ENCODE measurements at places on chromosomes 1 and 21.

DNA sequence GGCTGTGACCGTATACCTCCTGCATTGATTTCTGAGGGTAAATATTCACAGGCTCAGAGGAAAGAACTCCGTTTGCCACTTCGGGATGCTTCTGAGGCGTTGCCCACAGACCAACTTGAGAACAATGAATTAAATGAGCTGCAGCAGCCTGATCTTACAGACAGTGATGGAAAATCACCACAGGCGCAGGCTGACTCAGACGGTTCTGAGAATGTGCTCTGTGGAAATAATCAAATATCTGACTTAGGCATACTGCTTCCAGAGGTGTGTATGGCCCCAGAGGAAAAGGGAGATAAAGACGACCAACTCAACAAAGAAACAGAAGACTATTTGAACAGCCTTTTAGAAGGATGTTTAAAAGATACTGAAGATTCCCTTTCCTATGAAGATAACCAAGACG lies 76.7 kb upstream of the SCCPDH start:
- no peak for DNase-seq

DNA sequence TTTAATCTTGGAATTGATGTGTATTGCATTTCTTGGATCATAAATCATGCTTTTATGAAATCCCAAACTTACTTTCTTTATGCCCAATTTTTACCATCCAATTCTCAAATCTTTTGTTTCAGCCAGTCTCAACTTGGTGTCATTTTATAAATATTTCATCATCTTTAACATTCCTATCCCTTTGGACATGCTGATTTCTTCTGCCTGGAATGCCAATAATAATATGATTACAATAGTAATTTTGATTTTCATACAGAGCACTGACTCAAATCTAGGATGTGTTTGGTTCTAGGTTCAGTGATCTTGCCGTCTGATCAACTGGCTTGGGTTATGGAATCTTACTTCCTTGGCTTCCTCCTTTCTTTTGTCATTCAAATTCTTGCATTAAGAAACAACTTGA lies 12.8 kb downstream of the RRP15 start:
- DNase-seq: no peak

- DNase-seq: no peak
Measured at GRCh38 chr1:234721476-234722269, 111.7 kb upstream of the IRF2BP2 start.

DNA sequence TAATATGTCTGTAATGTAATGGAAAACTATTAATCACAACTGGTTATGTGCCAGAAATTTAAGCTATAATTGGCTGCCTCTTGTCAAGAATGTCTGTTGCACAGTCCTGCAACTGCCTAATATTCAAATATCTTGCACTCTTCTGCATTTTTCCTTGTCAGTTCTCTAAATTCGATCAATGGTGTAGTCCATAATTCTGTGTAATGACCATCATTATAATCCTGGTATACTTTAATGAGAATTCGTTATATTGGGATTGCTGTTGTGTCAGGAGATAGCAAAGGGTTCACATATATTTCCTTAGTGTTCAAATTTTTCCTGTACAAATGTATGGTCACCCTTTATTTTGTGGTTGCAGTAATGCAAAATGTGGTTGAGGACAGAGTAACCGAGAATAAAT lies 4.8 kb downstream of the NTNG1 start:
- DNase-seq: no peak

DNA sequence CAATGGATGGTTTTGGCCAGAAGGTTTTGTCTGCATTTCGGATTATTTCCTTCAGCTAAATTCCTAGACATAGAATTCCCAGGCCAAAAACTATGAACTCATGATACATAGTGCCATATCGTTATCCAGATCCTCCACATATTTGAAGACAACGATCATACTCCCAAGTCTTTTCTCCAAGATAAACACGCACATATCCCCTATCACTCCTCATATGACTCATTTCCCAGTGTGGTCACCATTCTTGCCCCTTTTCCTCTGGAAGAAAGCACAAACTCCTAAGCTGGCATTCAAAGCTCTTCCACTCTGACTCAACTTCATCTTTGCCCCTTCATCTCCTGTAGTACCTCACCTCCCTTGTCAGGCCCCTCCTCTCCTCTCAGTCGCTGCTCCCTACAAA lies 277.6 kb downstream of the PLPP3 start:
- no peak for DNase-seq

GRCh38 chr21:14542638-14543037 lies 3.5 kb downstream of the SAMSN1 start:
- DNase-seq: no peak

GRCh38 chr21:37006486-37007291 lies at the start of gene RIPPLY3:
Gene RIPPLY3 (plus strand): TSS chr21:37006702. CDS start chr21:37006773, 71 bp downstream.
- no peak for DNase-seq

GRCh38 chr1:45752441-45753052 lies 2.1 kb upstream of the IPP start:
- no peak for DNase-seq

DNA sequence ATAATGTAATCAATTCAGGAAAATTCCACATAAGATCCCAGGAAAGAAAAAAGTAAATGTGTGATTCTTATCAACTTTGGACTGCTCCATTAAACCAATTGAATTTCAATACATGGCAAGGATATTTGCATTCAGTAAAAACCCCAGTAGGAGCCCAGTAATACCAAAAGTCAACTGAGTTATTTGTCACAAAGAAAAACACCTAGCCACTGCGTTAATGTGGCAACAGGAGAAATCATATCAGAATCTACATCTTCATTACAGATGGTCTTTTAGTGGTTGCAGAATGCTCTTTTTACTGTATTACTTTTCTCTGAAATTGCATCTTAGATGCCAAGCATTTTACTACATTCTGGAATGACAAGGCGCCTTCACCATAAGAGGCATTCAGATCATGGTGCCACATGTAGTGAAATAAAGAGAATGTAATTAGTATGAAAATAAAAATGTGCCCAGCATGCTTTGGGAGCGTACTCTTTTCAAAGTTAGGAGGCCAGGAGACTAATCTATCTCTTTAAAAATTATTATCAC lies 180.7 kb downstream of the PATJ start:
- no peak for DNase-seq

GRCh38 chr1:18597160-18598042 lies 33.2 kb upstream of the PAX7 start:
- peak; percentile 45 for DNase-seq

DNA sequence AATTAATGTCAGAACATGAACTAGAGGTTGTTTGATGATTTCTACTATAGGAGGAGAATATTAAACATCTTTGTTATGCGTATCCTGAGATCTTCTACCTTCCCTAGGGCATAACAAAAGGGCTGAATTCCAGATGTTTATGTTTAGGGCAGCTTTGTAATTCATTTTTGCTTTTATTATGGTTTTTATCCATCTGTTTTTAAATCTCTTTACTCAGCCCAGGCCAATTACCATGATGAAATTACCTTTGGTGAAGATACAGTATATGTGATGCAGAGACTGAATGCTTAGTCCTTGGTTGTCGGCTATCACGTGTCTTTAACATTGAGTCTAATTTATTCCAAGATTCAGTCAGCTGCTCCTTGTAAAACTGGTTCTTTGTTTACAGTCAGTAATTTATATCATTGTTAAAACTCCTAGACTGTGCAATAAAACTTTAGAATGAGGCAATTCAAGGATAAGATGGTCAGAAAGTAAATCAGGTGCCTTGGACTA lies 176.9 kb downstream of the CTH start:
- no peak for DNase-seq

DNA sequence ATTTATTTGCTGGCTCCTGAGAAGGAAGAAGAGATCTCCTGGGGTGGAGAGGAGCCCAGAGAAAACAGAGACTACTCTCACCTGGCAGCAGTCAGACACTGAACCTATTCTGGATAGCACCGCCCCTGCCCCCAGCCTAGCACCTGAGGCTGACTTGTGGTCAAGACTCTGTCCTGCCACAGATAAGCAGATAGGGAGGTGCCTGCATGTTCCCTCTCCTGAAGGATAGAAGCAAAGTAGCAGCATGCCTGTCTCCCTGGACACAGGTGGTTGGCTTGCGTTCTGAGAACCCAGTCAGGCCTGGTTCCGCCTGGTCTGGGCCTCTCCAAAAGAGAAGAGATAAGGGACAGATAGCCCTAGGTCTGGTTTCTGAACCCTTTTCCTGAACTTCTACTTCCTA lies 1.3 kb upstream of the EFNA3 start:
- no peak for DNase-seq

GRCh38 chr21:43805275-43805800 lies 16.0 kb downstream of the RRP1 start:
- DNase-seq: no peak

- peak; percentile 3 for DNase-seq
Measured at GRCh38 chr1:198529414-198529813, 11.1 kb downstream of the ATP6V1G3 start.

- DNase-seq: peak; percentile 71
Measured at GRCh38 chr1:176897350-176898236, 266.9 kb downstream of the ASTN1 start.

GRCh38 chr1:25140073-25140797 lies 92.1 kb downstream of the SYF2 start:
- peak; percentile 20 for DNase-seq

- DNase-seq: peak; percentile 71
Measured at GRCh38 chr1:219792337-219793021, 135.9 kb downstream of the SLC30A10 start.

- peak; percentile 45 for DNase-seq
Measured at GRCh38 chr1:154546264-154547063, 12.0 kb downstream of the UBE2Q1 start.

GRCh38 chr1:171173069-171173468 lies 12.0 kb upstream of the FMO2 start:
- no peak for DNase-seq

GRCh38 chr1:104953555-104953954 lies 1203.9 kb downstream of the AMY1C start:
- no peak for DNase-seq

GRCh38 chr21:33380483-33380998 lies 22.7 kb upstream of the IFNGR2 start:
- DNase-seq: no peak

GRCh38 chr1:56452027-56453011 lies 127.0 kb downstream of the PLPP3 start:
- DNase-seq: no peak

DNA sequence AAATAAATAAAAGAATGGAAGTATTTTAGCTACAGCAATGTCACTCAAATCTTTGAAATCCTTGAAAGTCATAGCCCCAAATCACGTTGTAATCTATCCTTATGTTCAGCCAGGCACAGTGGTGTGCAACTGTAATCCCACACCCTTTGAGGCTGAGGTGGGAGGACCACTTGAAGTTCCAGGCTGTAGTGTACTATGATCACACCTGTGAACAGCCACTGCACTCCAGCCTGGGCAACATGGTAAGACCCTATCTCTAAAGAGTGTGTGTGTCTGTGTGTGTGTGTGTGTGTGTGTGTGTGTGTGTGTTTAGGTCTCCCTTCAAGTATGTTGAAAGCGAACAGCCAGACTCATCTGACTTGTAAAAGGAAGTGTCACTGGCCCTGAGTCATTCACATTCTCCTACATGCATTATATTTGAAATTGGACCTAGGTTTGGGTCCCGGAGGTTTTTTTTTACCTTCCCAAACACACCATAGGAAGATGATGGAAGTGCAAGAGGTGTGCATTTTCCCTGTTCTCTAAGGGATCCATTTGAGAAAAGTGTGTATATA lies 50.1 kb downstream of the ZNF281 start:
- no peak for DNase-seq

GRCh38 chr1:157106813-157107189 lies 7.2 kb upstream of the ETV3L start:
- no peak for DNase-seq

- DNase-seq: peak; percentile 50
Measured at GRCh38 chr1:153353226-153353947, 4.3 kb upstream of the S100A9 start.

DNA sequence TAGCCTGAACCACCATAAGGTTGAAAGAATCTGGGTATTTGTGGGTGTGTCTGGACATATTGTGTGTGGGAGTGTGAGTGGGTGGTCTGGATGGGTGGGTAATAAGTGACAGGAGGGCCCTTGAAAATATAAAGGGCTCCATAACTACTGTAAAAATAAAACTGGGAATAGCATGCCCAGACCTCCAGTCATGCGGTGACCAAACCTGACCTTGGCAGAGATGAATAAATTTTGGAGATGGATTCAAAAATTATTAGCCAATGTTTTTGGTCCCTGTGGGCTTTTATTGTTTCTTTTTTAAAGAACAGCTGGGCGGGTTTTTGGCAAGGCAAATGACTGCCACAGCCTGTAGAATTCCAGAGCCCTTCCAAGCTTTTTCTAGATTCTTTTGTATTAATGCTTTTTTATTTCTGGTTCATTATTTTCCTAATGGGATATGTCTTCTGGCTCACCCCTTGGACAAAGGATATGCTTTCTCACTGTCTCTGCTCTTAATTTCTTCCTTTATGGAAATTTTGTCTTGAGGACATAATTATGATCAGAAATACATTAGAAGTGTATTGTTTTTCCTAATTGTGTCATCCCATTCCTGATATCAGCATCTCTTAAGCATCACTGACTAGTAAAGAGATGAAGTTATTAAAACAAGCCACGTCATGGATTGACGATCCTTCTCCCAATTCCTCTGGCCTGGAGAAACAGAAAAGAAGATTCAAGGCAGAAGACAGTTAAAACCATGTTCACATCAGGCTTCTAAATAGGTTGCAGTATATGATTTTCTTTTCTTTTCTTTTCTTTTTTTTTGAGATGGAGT lies 69.5 kb downstream of the NTMT2 start:
- no peak for DNase-seq

DNA sequence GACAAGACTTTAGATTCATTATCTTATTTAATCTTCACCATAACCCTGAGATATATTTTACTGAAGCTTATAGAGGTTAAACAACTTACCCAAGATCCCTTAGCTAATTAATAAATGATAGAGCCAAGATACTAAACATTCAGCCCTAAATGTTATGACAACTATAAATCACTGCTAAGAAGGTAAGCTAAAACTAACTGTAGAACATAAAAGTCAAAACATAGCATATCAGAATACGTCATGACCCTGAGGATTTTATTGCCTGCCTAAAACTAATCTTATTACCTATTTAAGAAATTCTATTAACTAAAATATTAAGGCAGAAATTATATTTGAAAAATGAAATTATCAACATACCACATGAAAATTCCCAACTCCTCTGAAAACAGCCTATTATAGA lies 22.6 kb downstream of the EVI5 start:
- no peak for DNase-seq

DNA sequence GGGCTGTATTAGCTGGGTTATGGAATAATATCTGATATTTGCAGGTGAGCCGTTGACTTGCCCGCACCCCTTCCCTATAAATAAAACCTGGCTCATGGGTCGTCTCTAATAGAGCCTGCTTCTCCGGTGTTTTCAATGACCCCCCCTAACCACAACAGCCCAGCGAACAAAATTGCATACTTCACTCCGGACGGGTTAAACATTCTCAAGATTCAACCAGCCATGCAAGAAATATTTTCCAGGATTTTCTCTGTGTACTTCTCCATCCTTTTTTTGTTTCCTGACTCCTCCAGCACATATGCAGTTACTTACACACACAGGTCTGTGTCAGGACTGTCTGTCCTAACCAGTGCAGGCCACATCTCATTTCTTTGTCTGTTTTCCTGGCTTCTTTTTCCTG lies 267.7 kb downstream of the ZNF648 start:
- no peak for DNase-seq

GRCh38 chr1:220298470-220299205 lies 26.4 kb upstream of the RAB3GAP2 start:
- DNase-seq: no peak

Measured in NCI-H524 (cell line).